Left lung (tissue), 14 donors: ENCODE measurements at places on chromosomes 1 and 21.

DNA sequence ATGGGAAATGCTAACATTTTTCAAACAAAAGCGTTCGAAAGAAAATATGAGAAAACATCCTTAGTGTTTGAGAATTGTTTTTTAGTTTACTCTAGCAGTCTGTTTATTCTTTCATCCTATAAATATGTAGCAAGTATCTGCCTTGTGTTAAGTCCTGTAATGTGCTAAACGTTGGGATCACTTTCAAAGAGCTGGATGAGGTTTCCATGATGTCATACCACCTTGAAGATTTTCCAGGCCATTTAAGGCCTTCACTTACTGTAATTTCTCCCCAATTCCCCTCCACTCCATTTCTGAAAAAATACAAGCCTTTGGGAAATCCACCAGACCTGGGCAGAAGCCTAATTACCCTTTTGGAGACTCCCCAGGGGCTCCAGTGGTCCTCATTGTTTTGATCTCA is 24.2 kb upstream of the CTBS start:
- no peak for DNase-seq

DNA sequence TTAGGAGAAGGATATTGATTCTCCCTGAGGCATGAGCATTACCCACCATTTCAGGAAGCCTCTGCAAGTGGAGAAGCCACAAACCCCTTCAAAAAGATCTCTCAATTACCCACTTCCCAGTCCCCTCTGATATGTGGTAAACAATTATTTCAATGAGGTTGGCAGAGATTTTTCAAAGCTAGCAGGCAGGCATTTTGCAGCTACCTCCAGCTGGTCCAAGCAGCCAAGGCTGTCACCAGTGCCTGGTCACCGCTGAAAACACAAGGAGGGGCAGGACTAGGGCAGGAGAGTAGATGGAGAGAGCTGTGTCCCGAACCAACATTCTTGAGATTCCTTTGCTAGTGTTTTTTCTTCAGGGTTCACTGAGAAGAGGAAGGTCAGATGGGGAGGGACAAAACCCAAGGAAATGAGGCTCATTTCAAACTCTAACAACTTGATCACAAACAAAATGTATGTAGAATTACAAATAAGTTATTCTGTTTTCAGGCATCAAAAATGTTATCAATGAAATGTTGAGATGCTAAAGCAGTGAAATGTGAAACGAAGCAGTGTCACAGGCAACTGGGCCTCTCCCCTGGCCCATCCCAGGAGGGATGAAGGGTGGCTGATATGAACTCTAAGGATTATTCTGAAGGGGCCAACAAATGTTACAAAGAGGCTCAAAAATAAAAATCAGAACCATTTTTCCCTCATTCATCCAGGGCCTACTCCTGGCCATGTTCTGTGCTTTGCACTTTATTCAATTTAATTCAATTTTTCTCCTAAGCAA is 22.3 kb downstream of the APP start:
- DNase-seq, result peak; percentile 55

- DNase-seq, result no peak
These were observed 40.8 kb upstream of the TMPRSS2 start for GRCh38 chr21:41548781-41549180.

DNA sequence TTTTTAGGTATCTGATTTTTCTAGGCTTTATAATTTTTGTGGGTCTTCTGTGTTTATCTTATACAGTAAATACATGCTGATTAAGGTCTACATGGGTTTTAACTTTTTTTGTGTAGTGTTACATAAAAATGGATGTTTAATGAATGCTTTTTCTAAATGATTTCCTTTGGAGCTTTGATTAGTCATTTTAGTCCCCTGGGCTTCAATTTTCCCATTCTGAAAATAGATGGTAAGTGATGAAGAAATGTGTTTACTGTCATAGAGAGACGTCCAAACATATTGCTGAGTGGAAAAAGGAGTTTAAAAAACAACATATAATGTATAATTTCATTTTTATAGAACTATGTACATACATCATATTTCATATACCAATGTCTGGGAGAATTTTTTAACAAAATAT is 140.9 kb upstream of the HMCN1 start:
- no peak for DNase-seq

DNA sequence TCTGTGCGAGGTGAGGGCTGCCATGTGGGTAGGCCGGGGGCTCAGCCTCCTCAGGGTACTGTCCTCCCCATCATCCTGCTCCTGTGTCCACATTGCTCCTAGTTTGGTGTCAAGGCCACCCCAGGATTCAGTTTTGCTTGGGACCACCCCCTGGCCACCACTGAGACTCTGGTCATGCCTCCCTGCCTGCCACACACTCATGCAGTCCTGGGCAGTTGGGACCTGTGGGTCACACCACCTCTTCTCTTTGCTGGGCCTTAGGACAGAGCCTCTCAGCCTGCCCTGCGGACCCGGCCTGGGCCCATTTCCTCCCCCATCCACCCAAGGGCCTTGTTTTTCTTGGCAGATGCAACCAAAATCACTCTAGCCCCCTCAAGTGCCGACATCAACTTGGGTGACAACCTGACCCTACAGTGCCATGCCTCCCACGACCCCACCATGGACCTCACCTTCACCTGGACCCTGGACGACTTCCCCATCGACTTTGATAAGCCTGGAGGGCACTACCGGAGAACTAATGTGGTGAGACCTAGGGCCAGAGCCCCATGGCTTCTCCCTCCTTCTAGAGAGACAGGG is 19.4 kb downstream of the TMEM81 start:
- DNase-seq, result no peak

DNA sequence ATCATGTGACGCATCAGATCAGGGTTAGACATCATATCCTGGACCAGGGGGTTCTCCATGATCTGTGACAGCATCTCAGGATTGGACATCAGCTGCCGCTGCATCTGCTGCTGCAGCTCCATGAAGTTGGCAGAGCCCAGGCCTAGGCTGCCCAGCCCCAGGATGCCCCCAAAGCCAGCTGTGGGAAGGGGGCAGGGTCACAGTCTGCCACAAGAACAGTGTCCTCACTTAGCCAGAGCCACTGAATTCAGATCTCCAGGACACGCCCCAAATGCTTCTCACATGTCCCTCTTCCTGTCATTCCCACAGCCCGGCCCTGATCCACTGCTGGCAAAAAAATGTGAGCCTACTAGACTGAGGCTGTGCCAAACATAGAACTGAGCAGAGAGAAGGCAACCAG is 3.2 kb downstream of the UBQLN4 start:
- no peak for DNase-seq

DNA sequence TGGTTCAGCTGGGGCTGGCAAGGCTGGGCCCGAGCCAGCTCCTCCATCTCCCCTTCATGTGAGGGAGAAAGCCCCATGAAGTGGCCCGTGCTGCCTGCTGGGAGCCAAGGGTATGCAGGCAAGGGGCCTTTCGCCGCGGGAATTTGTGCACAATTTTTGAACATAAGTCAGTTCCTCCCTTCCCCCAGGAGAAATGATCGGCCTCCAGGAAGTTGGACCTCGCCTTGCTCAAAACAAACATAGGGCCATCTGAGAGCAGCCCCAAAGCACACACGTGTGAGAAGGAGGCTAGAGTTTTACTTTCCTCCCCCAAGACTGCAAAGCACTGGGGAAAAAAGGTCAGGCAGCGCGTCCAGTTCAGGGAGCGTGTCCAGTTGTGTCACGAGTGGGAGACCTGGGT is 64.7 kb downstream of the PRDM16 start:
- DNase-seq, result peak; percentile 47

GRCh38 chr1:77511440-77511840 is 171.0 kb downstream of the ZZZ3 start:
- DNase-seq, result no peak

DNA sequence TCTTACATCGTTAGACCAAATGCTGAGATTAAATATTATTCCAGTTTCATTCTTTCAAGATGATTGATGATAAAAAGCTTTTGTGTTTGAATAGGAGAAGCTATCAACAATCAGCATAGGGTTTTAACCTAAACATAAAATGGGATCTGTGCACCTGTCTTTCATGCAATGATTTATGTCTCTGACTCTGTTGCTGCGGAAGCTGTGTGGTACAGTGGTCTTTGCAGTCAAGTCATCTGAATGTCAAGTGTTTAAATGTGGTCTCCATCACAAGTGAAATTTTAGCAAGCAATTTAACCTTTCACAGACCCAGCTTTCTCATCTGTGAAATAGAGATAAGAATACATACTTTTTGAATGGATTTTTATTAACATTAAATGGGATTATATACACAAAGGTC is 107.2 kb downstream of the PLPPR5 start:
- DNase-seq, result no peak

GRCh38 chr1:236137285-236137852 is 5.0 kb upstream of the GPR137B start:
- no peak for DNase-seq

DNA sequence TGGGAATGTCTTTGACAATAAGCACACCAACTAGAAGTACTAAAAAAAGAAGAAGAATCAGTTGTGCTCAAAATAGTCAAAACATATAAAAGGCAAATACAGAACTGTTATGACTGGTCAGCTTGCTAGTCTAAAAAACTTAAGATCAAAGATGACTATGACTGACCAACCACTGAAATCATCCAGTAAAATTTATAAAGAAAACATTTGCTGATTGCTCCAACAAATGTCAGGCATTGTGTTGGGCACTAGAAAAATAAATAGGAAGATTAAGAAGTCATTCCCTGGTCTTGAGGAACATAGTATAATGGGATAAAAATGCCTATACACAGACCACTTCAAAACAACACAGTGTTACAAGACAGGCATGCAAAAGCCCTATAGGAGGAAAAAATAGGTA is 9.3 kb upstream of the ANGPTL3 start:
- DNase-seq, result no peak

GRCh38 chr1:181106479-181106878 is 18.0 kb downstream of the IER5 start:
- no peak for DNase-seq

- no peak for DNase-seq
These were observed 2.6 kb downstream of the KRTAP10-12 start for GRCh38 chr21:44699502-44700001.

DNA sequence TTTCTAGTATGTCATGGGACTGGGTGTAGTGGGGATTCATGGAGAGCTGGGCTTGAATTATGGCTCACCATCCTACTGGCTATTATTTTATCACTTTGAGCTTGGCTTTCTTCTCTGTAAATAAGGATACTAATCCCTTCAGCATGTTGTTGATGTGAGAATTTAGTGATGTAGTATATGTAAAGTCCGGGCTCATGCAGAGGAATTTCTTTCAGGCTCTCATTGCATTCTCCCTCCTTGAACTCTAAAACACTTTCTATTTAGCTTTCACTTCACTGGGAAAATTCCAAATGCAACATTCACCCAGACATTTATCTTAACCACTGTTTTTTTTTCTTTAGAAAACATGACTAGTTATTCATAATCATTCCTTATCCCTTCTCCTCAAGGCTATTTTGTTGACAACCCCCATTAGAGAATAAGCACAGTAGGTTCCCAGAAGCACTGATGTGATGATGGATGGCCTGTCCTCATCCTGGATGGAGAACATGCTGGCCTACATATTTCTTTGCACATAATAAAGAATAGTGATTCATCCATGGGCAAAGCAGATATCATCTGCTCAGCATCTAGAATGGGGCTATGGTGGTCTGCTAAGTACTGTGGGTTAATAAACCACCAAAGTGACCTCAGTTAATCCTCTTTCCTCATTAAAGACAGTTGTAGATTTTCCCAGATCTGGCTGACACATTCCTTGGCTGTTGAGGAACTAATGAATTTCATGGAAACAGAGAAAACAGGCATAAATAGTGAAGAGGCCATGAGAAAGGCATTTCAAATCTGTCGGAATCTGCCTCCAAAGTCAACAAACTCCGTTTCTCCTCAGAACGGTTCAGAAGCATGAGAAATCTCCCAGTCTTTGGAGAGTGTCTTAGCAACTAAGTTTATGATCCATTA is 68.0 kb upstream of the CYP2J2 start:
- no peak for DNase-seq

GRCh38 chr1:165501970-165502348 is 41.8 kb upstream of the LRRC52 start:
- no peak for DNase-seq

DNA sequence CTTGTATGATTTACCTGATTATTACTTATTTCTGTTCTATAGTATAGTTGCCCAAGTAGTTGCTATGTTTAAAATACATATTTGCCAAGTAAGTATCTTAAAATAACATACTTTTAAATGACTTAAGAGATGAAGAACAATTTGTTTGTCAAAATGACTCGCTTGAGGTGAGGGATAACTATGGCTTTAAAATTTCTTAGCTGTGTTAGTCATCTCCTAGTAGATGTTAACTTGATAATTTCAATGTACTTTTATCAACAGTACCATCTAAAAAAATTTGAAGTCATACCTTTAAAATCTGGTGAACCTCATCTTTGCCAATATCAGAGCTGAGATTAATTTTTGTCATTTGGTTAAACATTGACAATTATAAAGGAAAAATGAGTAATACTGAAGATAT is 37.7 kb downstream of the ODR4 start:
- DNase-seq, result no peak

GRCh38 chr1:161132410-161133219 is at the start of gene DEDD:
DEDD (minus strand) TSS chr1:161132667; CDS start chr1:161124462, 8,205 bp downstream.
- peak; percentile 93 for DNase-seq

DNA sequence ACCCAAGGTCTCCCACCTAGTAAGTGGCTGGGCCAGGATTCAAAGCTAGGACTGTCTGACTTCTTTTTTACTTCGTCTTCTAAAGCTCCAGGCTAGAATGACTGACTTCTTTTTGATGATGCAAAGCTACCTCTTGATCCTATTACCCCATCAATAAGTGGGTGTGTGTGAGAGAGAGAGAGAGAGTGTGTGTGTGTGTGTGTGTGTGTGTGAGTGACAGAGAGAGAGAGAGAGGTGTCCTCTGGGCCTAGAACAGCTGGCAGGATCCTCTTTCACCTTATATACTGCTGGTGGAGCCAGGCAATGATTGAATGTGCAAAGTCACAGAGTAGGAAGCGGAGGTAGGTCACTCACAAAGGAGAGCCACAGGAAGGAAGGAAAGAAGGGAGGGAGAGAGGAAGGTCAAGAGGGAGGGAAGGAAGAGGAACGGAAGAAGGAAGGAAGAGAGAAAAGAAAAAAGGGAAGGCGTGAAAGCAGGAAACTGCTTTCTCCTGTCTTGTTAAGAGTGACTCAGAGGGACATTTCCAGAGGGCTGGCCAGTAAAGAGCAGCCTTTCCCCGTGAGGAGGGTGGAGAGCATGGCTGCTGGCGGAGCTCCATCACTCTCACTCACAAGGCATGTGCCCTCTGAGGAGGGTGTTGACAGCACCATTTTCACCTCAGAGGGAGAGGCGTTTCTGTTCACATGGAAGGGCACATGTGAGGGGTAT is 68.9 kb downstream of the CDC7 start:
- no peak for DNase-seq

DNA sequence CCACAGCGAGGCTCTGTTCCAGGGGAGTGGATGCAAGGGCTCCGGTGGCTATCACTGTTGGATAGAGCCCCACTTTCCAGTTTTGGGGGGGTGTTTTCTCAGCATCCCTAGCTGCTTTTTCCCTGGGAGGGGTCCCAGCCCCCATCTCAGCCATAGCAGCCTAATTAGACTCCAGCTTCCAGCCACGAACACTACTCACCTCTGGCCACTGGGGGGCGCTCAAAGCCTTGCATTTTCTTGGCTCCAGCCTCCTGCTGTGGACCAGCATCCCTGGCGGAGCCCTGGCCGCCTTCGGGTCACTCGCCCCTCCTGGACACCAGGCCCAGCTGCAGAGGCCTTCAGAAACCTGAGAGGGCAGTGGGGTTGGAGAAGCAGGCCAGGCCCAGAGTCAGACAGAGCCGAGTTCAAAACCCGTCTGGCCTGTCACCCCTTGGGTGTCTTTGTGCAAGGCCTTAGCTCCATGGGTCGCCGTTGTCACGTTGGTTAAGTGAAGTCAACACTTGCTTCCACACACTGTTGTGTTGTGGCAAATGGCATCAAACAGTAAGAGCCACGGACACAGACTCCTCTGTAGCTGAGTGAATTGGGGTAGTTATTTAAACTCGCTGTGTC is 93.5 kb upstream of the ACTL8 start:
- peak; percentile 46 for DNase-seq
